Aorta (tissue), 5 donors: ENCODE measurements at places on chromosomes 5 and 9. TPM values are rescaled to one million over a fixed set of nuclear protein-coding genes. Genes with fewer than 3 reads are reported as not detected.

BTNL8 gene
- total RNA-seq: 0.30 TPM

BHMT2 gene
- total RNA-seq: 16.3 TPM

ITK gene
- 4.8 TPM for total RNA-seq

PFN3 gene
- not detected for total RNA-seq

GABRA6 gene
- total RNA-seq: not detected

SYK gene
- total RNA-seq: 15.0 TPM

PIP5K1B gene
- 8.8 TPM for total RNA-seq

ARL10 gene
- total RNA-seq: 13.3 TPM

NR4A3 gene
- total RNA-seq: 60.3 TPM

ORM1 gene
- total RNA-seq: not detected

GRCh38 chr9:3526997-3527940 lies 1.5 kb upstream of the RFX3 start:
- no peaks in the 10 kb centered on the region for H3K4me1 ChIP-seq
- no peaks in the 10 kb centered on the region for H3K36me3 ChIP-seq
- DNase-seq: no peak
- peak overlapping the region; percentile 83 for H3K4me3 ChIP-seq
- H3K27me3 ChIP-seq: no peaks in the 10 kb centered on the region
- peak overlapping the region; percentile 89 for H3K27ac ChIP-seq

DNA sequence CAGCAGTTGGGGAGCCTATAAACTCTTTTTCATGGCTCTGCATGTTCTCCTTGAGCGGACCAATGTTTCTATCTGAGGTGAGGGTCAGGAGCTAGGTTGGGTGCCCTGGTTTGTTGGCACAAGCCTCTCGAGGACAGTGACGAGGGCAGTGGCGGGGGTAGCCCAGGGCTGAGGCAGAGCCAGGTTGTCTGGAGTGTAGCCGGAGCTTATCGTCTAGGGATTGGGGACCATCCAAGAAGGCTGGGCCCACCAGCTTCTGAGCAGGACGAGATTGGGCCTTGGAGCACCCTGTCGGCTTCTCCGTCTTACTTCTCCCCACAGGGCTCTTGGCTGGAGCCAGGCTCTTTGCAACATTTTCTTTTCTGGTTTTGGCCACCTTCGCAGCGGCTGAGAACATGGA lies 13.2 kb upstream of the CCL21 start:
- H3K27me3 ChIP-seq: no peaks in the 10 kb centered on the region
- H3K36me3 ChIP-seq: no peaks in the 10 kb centered on the region
- H3K4me1 ChIP-seq: no peaks in the 10 kb centered on the region
- DNase-seq: no peak
- no peak overlapping the region for H3K27ac ChIP-seq

- no peak for DNase-seq
- no peaks in the 10 kb centered on the region for H3K36me3 ChIP-seq
- no peak overlapping the region for H3K27ac ChIP-seq
- no peak overlapping the region for H3K4me3 ChIP-seq
- H3K27me3 ChIP-seq: no peaks in the 10 kb centered on the region
Measured at GRCh38 chr9:108278341-108278740, 577.4 kb downstream of the ACTL7B start.

- no peak overlapping the region for H3K4me3 ChIP-seq
- H3K27me3 ChIP-seq: no peaks in the 10 kb centered on the region
Measured at GRCh38 chr9:131279196-131279862, 3.0 kb upstream of the FAM78A start.

GRCh38 chr9:95741631-95742030 lies 133.9 kb upstream of the ERCC6L2 start:
- H3K27me3 ChIP-seq: no peaks in the 10 kb centered on the region
- H3K36me3 ChIP-seq: no peaks in the 10 kb centered on the region
- H3K4me3 ChIP-seq: no peak overlapping the region
- no peak overlapping the region for H3K27ac ChIP-seq
- no peaks in the 10 kb centered on the region for H3K4me1 ChIP-seq

DNA sequence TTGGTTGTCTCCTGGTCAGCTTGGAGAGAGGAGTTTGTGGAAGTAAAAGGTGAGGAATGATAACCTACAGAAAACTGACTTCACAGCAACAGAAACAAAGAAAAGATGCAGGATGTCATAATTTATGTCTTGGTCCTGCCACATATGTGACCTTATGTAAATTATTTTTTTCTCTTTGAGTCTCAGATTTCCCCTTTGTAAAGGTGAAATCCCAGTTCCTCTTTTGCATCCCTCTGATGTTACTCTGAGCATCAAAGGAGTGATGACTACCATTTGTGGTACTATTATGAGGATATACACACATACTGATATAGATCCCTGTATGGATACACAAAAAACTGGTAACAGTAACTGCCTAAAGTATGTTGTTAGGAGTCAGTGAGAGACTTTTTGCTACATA lies 1.4 kb upstream of the THG1L start:
- no peaks in the 10 kb centered on the region for H3K4me1 ChIP-seq
- no peak overlapping the region for H3K4me3 ChIP-seq
- no peak overlapping the region for H3K27ac ChIP-seq
- no peak for DNase-seq
- no peaks in the 10 kb centered on the region for H3K36me3 ChIP-seq

DNA sequence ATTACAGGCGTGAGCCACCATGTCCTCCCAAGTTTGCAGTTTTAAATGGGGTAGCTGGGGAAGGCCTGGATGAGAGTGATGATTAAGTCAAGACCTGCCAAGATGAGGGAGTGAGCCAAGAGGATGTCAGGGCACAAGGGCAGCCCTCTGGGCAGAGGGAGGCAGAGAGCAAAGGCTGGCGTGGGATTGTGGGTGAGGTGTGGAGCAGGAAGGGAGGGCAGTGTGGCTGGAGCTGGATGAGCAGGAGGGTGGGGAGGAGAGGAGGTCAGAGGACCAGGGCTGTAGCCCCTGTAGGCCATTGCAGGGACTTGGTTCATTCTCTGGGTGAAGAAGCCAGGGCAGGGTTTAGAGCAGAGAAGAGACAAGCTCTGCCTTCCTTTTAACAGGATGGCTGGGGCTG lies 53.7 kb upstream of the CTNNA1 start:
- no peak overlapping the region for H3K27ac ChIP-seq
- no peak for DNase-seq
- H3K36me3 ChIP-seq: no peaks in the 10 kb centered on the region
- H3K4me1 ChIP-seq: no peaks in the 10 kb centered on the region
- no peak overlapping the region for H3K4me3 ChIP-seq
- no peaks in the 10 kb centered on the region for H3K27me3 ChIP-seq

DNA sequence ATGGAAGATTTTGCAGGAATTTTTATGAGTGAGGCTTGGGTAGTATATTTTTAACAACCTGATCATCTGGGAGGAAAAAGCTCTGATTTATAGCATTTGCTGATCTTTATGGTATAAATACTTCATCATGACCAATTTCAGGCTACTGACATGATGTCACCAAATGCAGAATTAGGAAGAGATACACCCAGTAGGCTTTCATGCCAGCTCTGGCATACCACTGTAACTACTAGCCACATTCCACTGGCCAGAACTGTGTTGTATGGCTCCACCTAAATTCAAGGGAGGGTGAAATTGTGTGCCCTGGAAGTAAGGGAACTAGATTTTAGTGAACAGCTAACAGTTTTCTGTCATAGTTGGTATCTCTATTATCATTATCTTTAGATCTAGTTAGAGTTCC lies 17.6 kb downstream of the AP3S1 start:
- no peak overlapping the region for H3K27ac ChIP-seq
- H3K4me1 ChIP-seq: peaks cover 8% of the 10 kb centered on the region
- H3K36me3 ChIP-seq: no peaks in the 10 kb centered on the region
- H3K4me3 ChIP-seq: no peak overlapping the region
- H3K27me3 ChIP-seq: no peaks in the 10 kb centered on the region

DNA sequence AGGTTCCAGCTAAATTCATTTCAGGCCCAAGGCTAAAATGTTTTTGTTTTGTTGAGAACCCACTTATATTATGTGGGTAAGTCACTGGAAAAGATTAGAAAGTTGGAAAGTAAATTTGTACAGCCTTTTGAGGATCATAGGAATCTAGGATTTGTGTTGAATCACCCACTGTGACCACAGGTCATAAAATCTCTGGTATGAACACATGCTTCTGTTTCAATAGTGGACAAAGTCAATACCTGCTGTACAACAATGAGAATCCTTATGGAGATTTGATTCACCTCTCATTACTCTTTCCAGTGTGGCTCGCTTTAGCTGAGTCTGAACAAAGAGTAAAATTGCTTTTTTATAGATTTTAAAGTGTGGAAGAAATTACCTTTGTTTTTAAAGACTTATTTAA lies 369.5 kb downstream of the TMEM167A start:
- H3K36me3 ChIP-seq: no peaks in the 10 kb centered on the region
- no peak overlapping the region for H3K4me3 ChIP-seq
- H3K4me1 ChIP-seq: no peaks in the 10 kb centered on the region
- H3K27ac ChIP-seq: no peak overlapping the region

GRCh38 chr9:94300470-94301301 lies 27.8 kb downstream of the NUTM2F start:
- no peak overlapping the region for H3K27ac ChIP-seq
- no peak overlapping the region for H3K4me3 ChIP-seq
- H3K27me3 ChIP-seq: no peaks in the 10 kb centered on the region
- no peaks in the 10 kb centered on the region for H3K4me1 ChIP-seq
- DNase-seq: no peak

- no peak overlapping the region for H3K4me3 ChIP-seq
Measured at GRCh38 chr5:97131139-97131710, 11.2 kb downstream of the LIX1 start.

- no peaks in the 10 kb centered on the region for H3K4me1 ChIP-seq
- no peak overlapping the region for H3K4me3 ChIP-seq
- H3K36me3 ChIP-seq: no peaks in the 10 kb centered on the region
- H3K27me3 ChIP-seq: no peaks in the 10 kb centered on the region
- DNase-seq: no peak
Measured at GRCh38 chr5:134427540-134428041, 15.9 kb upstream of the CDKN2AIPNL start.

- no peaks in the 10 kb centered on the region for H3K27me3 ChIP-seq
- no peaks in the 10 kb centered on the region for H3K4me1 ChIP-seq
- no peak overlapping the region for H3K4me3 ChIP-seq
- H3K36me3 ChIP-seq: no peaks in the 10 kb centered on the region
- no peak overlapping the region for H3K27ac ChIP-seq
Measured at GRCh38 chr5:158478139-158478538, 619.2 kb upstream of the CLINT1 start.

- H3K4me3 ChIP-seq: no peak overlapping the region
- no peaks in the 10 kb centered on the region for H3K4me1 ChIP-seq
- DNase-seq: no peak
- no peaks in the 10 kb centered on the region for H3K36me3 ChIP-seq
- H3K27me3 ChIP-seq: no peaks in the 10 kb centered on the region
Measured at GRCh38 chr5:74145951-74146350, 494.6 kb downstream of the ENC1 start.

DNA sequence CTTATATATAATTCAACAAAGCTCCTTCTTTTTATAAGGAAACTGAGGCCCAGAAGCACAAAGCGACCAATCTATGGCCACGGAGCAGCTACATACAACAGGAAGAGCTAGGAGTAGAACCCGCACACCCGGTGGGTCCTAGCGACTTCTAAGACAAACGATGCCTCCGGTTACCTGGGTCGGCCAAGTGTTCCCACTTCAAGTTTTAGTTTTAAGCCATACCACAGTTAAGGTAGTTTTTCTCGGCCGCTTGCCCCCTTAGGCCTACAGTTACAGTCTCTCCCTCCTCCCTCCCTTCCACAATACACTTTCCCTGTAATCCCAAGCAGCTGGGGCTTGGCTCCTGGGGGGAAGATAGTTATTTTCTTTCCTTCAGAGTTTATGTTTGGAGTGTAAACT lies 533 bp downstream of the SREK1IP1 start:
- H3K36me3 ChIP-seq: no peaks in the 10 kb centered on the region
- peak overlapping the region; percentile 14 for H3K27ac ChIP-seq
- H3K4me3 ChIP-seq: peak overlapping the region; percentile 99
- DNase-seq: no peak
- no peaks in the 10 kb centered on the region for H3K27me3 ChIP-seq
- H3K4me1 ChIP-seq: peaks cover 6% of the 10 kb centered on the region

- H3K4me3 ChIP-seq: no peak overlapping the region
- no peaks in the 10 kb centered on the region for H3K36me3 ChIP-seq
Measured at GRCh38 chr5:11785771-11786352, 118.4 kb downstream of the CTNND2 start.

DNA sequence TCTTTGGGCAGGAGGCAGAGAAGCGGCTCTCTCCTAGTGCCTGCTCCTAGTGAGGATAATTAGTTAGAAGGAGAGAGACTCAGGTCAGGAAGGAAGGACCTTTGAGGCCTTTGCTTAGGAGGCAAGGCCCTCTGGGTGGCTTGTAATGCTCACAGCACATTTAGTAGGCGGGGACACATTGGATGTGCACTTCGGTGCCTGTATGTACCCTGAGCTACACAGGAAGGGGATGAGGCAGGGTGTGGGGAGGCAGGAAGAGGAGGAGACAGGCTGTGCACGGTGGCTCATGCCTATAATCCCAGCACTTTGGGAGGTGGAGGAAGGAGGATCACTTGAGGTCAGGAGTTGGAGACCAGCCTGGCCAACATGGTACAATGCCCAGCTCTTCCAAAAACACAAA lies 7.2 kb upstream of the LCN2 start:
- H3K4me1 ChIP-seq: no peaks in the 10 kb centered on the region
- H3K36me3 ChIP-seq: no peaks in the 10 kb centered on the region
- no peaks in the 10 kb centered on the region for H3K27me3 ChIP-seq
- no peak overlapping the region for H3K4me3 ChIP-seq

DNA sequence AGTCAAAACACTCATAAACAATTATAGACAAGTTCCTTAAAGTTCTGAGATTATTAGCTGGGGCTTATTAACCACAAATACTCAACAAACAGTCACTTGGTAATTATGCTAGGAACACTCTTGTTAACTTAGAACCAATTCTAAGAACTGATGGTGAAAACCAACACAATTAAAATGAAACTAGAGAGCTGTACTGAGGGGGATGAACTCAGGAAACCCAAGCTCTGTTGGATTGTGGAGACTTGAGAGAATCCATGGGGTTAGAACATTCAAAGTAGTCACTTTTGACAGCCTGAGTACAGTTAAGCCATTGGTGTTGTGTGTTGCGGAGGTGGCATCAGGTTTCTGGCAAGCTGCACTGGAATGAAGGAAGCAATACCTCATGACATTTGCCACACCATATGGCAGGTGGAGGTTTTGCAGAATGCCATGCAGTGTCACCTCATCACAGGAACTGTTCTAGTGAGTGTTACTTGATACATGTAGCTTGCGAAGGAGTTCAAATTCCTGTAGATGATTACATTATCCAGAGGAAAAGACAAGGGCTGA lies 480.9 kb upstream of the CD180 start:
- H3K27ac ChIP-seq: no peak overlapping the region
- no peaks in the 10 kb centered on the region for H3K4me1 ChIP-seq
- H3K36me3 ChIP-seq: no peaks in the 10 kb centered on the region
- H3K4me3 ChIP-seq: no peak overlapping the region

DNA sequence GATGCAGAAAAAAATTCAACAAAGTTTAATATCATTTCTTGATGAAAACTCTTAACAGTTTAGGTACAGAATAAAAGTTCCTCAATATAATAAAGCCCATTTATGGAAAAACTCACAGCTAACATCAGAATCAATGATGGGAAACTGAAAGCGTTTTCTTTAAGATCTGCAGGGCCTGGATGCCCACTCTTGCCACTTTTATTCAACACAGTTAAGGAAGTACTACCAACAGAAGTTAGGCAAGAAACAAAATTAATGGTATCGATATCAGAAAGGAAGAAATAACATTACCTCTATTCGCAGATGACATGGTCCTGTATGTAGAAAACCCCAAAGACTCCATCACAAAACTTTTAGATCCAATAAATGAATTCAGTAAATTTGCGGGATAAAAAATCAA lies 542.4 kb upstream of the RGMB start:
- no peak overlapping the region for H3K27ac ChIP-seq
- H3K4me3 ChIP-seq: no peak overlapping the region
- no peak for DNase-seq
- H3K36me3 ChIP-seq: no peaks in the 10 kb centered on the region

GRCh38 chr5:144114571-144114970 lies 55.9 kb downstream of the YIPF5 start:
- no peak for DNase-seq
- no peak overlapping the region for H3K4me3 ChIP-seq

- DNase-seq: peak; percentile 88
- H3K27me3 ChIP-seq: no peaks in the 10 kb centered on the region
- H3K36me3 ChIP-seq: no peaks in the 10 kb centered on the region
Measured at GRCh38 chr5:96434201-96434645, 1.2 kb upstream of the PCSK1 start.
